Activated CD4-positive, alpha-beta T cell treated with anti-CD3 and anti-CD28 coated beads for 48 hours (primary cell): ENCODE measurements at places on chromosomes 16 and 17.

GRCh38 chr16:77868478-77868877 lies 80.1 kb downstream of the VAT1L start:
- peak; percentile 26 for DNase-seq

GRCh38 chr16:75614066-75614897 lies 8.8 kb downstream of the ADAT1 start:
- DNase-seq, result no peak

- DNase-seq, result peak; percentile 69
These were observed 785 bp downstream of the UBALD1 start for GRCh38 chr16:4613636-4614570.

DNA sequence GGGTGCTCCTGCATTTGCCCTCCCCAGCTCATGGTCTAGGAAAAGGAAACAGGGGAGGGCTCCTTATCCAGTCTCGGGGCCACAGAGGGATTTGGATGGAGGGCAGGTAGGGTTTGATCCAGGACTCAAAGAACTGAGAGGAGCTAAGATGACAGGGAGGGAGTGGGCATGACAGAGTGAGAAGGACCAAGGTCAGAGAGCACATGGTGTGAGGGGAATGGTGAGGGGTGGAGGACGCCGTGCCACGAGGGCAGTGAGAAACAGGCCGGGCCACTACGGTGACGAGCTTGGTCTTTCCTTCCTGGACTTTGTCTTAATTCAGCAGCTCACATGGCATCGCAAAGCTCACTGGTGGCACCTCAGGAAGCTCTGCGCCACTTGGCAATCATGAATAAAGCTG lies 35.2 kb downstream of the IRF8 start:
- DNase-seq, result no peak

DNA sequence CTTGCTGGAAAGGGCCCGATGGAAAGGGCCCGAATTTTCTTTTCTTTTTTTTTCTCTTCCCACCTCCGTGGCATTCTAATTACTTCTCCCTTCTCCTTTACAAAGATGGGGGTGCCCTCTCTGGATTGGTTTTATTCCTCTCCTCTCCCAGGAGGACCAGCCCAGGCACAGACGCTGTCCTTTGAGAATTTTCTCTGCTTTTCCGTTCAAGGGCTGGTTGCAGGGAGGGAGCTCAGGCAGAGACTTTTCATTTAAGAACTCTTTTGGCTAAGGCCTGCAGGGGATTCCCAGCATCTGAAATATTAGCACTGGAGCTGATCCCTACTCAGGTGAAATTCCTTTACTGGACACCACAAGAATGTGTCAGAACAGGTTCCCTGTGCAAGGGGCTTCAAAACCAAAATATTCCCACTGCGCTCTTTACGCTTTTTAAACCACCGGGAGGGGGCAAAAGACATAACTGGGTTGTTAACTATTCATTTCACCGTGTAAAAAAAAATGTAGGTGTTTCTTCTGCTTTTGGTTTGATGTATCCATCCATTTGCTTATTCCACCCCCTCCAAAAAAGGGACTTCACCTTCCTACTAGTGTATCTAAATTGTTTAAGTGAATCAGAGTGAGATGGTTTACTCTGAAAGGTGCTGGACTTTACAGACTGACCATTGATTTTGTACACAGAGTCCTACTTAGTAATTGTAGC lies 1.4 kb downstream of the NFAT5 start:
- peak; percentile 23 for DNase-seq

DNA sequence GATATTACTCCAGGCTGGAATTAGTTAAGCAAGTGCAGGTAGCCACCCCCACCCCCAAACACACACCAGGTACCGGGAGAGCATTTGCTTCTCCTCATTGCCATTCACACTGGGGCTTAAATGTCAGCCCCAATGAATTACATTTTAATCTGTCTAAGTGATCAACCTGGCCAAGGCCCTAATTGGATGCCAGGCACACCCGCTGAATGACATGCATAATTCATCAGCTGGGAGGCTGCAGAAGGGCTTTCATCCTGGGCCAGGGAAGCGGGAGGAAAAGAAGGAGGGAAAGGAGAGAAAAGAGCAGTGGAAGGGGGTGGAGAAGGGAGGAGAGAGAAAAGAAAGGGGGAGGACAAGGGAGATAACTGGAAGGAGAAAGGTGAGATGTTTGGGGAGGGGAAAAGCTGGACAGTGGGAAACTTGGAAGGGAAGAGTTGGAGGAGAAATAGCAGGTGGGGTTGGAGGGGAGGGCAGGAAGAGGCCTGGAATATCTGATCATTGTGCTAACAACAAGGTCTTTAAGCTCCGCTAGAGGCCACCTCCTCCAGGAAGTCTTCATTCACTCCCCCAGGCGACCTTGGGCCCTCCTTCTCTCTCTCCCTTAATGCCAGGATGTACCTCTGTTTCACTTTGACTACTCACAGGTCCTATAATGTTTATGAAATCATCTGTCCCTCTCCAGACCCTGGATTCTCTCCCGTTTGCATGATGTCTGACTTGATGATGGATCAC lies 40.1 kb upstream of the CES5A start:
- DNase-seq, result no peak

- no peak for DNase-seq
These were observed 33.7 kb downstream of the RGS9 start for GRCh38 chr17:65170839-65171238.
